ENCODE measurements at places on chromosomes 2 and 18.

- DNase-seq, result no peak
Observed at GRCh38 chr18:61732854-61733253, 160.0 kb downstream of the RNF152 start.

DNA sequence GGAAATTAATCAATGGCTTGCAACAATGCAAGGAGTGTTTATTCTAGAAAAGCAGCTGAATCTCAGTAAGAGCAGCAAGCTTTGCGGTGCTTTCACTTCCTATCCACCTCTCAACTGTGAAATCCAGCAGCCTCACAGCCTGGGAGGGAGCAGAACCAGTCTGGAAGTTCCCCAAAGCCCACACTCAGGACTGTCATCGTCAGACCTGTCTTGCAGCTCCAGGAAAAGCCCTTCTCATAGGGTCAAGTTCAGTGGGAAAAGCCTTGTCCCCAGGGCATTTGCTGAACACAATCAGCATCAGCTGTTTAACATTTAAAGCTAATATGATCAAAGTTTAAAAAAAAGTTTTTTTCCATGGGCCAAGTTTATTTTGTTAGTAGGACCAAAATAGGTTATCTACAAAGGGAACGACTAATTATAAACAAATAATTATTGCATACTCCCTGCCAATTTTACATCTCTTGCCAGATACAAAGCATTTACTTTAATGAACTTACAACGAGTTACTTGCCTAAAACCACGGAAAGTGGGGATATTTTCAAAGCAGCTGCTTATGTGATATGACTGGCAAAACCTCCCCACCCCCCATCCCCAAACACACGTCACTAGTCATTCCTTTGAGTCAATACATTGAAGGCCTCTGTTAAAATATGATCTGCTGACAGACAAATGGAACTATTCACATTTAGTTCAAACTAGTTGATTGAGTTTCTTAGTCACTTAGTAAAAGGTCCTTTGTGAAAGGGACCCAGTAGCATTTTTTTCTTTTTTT is 36.8 kb downstream of the PARD6G start:
- DNase-seq, result no peak

DNA sequence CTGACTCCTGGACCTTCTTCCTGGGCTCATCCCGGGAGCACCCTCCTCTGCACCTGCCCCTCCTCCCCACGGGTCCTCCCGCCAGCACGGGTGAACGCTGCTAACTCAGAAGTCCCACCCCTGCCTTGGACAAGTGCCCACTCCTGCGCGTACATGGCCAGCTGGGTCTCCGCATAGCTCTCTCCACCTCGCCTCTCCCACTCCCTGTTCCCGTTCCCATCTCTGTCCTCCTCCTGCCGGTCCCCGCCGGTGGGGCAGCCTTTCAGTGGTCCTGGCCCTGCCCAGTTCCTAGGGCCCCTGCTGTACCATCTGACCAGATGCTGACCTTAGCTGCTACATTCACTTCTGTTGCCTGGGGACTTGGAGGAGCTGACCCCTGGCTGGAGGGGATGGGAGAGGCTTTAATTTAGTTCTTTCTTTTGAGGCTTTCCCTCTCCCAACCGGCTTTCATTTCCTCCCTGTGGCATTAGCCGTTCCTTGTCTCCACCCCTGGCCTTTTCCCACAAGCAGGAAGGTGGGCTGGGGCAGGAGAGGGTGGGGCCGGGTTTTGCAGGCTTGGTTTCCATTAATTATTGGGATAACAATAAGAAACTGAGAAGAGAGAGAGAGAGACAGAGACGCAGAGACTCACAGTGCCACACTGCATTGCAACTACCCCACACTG is 136.1 kb downstream of the SH3BP4 start:
- no peak for DNase-seq

DNA sequence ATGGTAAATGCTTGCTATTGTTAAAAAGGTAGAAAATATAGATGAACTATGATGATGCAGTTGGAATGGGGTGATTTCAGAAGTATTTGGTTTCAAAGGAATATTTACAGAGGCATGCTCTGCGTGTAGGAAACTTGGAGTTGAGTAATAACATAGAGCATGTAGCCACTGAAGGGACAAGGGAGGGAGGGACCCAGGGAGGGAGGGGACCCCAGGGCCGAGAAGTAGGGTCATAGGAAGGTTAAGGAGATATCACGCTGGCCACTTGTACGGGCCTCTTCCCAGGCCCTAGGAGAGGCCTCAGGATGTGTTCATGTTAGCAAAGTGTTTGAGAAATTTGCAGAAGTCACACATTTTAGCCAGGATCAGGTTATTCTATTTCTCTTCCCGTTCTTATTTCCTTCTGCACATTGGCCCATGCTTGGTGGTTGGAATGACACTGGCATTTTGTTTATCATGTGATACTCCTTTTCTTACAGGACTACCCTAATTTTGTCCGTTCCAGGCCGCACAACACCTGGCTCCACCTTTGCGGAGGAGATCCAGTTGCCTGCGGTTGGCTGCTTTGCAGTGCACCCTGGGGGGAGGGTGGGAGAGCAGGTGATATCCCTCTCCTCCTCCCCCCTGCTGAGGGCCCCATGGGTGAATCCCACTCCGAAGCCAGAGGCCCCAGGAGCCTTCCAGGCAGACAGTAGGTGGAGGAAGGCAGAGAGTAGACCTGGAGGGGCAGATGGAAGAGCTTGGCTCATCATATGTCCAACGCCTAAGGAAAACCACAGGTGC is 16.9 kb upstream of the ACKR3 start:
- DNase-seq, result no peak

GRCh38 chr2:223936862-223937326 is 8.2 kb downstream of the WDFY1 start:
- no peak for DNase-seq

DNA sequence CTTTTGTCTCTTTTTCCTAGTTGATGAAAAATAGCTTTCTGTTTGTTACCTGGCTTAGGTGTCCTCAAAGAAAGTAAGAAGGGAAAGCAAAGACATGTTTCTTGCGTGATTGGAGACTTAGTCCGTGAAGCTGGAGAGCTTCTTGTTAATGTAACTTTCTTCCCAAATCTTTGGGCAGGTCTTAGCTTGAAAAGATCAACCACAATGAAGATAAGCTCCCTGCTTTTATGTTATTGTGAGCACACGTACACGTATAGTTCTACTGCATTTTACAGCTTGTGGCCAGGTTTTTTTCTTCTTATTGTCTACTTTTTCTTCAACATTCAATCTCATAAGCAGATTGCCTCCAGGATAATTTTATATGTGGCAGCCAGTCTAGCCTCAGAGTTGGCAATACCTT is 99.8 kb downstream of the DIS3L2 start:
- no peak for DNase-seq

DNA sequence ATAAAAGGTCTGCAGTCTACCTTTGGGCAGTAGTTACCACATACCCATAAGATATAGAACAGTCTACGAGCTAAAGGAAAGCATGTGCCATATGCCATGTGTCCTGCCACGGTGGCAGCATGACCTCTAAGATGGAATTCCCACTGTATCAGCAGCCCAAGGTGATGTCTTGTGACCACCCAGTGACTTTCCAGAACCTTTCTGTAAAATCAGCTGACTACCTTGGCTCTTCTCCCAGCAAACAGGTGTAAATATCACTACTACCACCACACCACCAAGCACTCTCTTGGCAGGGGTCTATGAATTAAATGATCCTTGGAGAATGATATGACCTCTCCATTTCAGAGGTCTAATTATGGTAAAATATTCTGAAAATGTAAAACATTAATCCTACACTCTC is 99.6 kb downstream of the METTL8 start:
- no peak for DNase-seq

- no peak for DNase-seq
Observed at GRCh38 chr2:98703738-98704137, 27.2 kb downstream of the MGAT4A start.

DNA sequence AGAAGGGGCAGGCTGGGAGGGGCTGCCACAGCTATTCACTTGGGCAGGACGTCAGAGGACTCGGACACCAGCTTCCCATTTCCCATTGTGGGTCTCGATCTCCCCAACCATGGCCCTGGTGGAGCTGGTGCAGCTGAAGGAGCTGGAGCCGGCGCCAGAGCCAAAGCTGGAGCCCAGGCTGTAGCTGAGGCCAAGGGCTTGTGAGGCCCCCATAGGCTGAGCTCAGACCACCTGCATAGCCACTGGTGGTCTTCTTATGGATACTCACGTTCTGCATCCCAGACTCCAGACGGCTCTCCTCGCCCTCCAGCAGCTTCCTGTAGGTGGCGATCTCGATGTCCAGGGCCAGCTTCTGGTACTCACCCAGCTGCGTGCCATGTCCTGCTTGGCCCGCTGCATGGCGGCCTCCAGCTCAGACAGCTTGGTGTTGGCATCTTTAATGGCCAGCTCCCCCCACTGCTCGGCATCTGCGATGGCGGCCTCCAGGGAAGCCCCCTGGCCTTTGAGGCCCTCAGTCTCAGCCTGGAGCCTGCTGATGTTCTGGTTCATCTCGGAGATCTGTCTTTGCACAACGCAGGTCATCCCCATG is 6.0 kb upstream of the CDK5R2 start:
- no peak for DNase-seq

GRCh38 chr2:41994233-41994637 is 53.6 kb upstream of the PKDCC start:
- no peak for DNase-seq

GRCh38 chr2:105279126-105279525 is 37.6 kb downstream of the GPR45 start:
- no peak for DNase-seq

- DNase-seq, result no peak
Observed at GRCh38 chr2:5720426-5720825, 28.2 kb downstream of the SOX11 start.

DNA sequence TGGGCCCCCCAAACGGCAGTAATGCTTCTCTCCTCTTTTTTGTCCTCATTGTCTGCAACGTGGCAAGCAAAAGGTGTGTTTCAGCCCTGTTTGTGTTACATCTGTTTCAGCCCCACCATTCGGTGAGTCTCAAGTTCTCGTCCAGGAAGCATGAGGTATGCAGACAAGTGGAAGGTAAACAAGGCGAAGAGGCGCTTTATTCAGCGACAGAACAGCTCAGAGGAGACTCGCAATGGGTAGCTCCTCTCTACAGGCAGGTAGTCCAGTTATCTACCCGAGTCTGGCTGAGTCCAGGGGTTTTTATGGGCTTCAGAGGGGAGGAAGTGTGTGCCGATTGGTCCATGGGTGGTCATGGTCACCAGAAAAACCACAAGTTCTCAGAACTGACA is 733.4 kb upstream of the CDH7 start:
- no peak for DNase-seq

GRCh38 chr18:8337211-8337610 is 272.0 kb upstream of the RAB12 start:
- DNase-seq, result no peak

- no peak for DNase-seq
Observed at GRCh38 chr2:42965196-42965595, 172.8 kb upstream of the HAAO start.

GRCh38 chr2:238557936-238558335 is 131.2 kb downstream of the ASB1 start:
- no peak for DNase-seq

DNA sequence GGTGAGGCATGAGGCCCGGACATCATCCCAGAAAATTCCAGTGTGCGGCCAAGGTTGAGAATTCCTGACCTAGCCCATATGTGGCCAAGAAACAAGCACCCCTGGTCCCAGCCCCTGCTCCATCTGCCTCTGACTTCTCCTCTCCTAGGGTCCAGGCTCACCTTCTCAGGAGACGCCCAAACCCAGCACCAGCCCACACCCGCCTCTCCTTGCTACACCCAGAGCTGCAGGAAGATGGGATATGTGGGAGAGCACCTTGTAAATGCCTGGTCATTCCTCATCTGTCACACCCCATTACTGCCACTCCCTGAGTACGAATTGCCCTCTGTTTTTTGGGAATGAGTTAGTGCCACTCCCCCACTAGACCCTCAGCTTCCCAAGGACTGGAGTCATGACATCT is 7.3 kb upstream of the ATP6V1B1 start:
- no peak for DNase-seq

GRCh38 chr2:85765081-85765731 is 11.4 kb downstream of the ATOH8 start:
- no peak for DNase-seq

GRCh38 chr18:75247611-75248421 is 37.2 kb downstream of the TSHZ1 start:
- no peak for DNase-seq

DNA sequence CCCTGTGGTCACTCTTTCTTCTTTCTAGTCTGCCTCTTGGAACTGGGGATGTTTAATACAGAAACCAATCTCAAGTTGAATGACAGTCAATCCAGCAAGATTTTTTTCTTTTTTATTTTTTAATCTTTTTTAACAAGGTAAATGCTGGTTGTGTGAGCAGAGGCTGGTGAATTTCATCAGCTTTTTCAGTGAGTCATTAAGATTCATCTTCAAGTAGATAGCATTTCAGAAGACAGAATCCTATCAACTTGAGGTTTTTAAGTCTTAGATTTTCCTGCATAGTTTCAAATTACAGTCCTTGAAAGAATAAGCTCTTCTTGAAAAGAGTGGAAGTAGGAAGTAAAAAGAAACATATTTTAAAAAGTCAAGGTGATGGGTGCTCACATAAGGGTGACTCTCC is 12.4 kb downstream of the SLC8A1 start:
- no peak for DNase-seq

DNA sequence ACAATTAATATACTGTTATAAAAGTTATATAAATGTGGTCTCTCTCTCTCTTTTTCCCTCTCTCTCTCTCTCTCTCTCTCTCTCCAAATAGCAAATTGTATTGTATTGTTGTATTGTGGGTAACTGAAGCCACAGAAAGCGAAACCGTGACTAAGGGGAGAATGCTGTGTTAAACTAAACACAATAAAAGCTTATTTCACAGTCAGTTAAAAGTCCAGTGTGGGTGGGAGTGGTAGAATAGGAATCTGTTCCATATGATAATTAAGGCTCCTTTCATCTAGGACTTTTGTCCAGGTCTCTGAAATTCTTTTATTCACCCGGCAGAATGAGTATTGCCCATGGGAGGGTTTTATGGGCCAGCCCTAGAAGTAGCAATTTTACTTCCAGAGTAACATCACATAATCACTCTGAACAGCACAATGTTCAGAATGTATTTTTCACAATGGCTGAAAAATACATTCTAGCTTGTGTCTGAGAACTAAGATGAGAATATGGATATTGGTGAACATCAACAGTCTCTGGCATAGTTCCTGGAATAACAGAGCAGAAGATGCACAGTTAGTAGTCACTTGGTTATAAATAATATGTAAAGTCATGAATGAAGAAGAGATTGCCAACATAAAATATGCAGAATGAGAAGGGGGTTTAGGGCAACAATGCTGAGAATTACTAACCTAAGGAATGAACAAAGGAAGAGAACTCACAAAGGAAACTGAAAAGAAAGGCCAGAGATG is 399.1 kb downstream of the PLCL1 start:
- no peak for DNase-seq

GRCh38 chr2:217858519-217859491 is 144.0 kb downstream of the TNS1 start:
- no peak for DNase-seq

- no peak for DNase-seq
Observed at GRCh38 chr2:179790235-179791217, 70.9 kb downstream of the ZNF385B start.

DNA sequence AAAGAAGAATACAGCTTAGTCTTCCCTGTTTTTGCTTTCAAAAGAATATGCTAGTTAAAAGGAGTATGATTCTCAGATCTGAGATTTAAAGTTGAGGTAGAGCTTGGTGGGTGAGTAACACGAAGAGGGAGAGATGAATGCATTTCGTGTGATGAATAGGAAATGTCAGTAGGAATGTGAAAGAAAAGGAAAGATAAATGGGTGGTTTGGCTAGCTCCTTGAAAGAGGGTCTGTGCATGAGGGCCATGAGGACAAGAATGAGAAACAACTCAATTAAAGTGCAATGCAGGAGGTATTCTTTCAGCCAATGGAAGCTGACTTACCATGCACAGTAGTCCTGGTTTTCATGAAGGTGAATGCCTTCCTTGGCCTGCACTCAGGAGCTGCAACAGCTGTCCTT is 248.2 kb downstream of the HNMT start:
- no peak for DNase-seq
